Activated CD4-positive, alpha-beta T cell treated with anti-CD3 and anti-CD28 coated beads for 36 hours (primary cell): ENCODE measurements at places on chromosomes 5 and 9. TPM values are rescaled to one million over a fixed set of nuclear protein-coding genes. Genes with fewer than 3 reads are reported as not detected.

Gene GLRA1
- not detected for total RNA-seq

Gene GHR
- total RNA-seq = not detected

GRCh38 chr9:86126998-86127972 lies 27.9 kb upstream of the GOLM1 start:
- no peak for DNase-seq

Gene SHISAL2B
- total RNA-seq = not detected

- peak; percentile 17 for DNase-seq
These were observed 720 bp downstream of the NUDT12 start for GRCh38 chr5:103561685-103562452.

Gene PLCXD3
- not detected for total RNA-seq

DNA sequence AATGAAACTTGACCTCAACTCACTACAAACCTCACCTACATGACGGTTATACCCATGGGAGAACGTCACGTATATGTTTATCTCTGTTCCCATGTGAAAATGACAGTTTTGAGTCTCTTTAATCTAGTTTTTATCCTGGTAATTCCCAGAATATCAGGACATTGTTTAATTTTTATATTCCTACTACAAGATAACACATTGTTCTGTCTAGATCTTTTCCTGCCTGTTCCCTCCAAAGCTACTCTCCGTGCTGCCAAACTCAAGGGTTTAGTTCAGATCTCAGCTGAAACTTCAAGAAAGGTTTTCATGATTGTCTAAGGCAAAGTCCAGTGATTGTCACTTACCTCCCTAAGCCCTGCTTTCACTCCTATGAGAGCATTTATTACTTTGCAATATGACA lies 1159.4 kb upstream of the SEMA6A start:
- no peak for DNase-seq
